ENCODE measurements at places on chromosomes 4 and X. TPM values are rescaled to one million over a fixed set of nuclear protein-coding genes. Genes with fewer than 3 reads are reported as not detected.

Gene MND1
- total RNA-seq, result 1.8 TPM

Gene CTPS2
- 12.1 TPM for total RNA-seq

Gene GPRASP1
- 3.7 TPM for total RNA-seq

Gene CLTRN
- total RNA-seq, result 0.42 TPM

Gene SPARCL1
- not detected for total RNA-seq

Gene TMEM255A
- under 0.01 TPM for total RNA-seq

Data from smooth muscle cell of the umbilical artery (primary cell).